Adipose tissue (tissue), 3 donors: ENCODE measurements at places on chromosomes 4 and X. TPM values are rescaled to one million over a fixed set of nuclear protein-coding genes. Genes with fewer than 3 reads are reported as not detected.

L1CAM gene
- 1.3 TPM for polyA plus RNA-seq

AREG gene
- polyA plus RNA-seq: 1.9 TPM

SPOCK3 gene
- polyA plus RNA-seq: 0.06 TPM

NUDT10 gene
- 0.46 TPM for polyA plus RNA-seq

RHOXF1 gene
- not detected for polyA plus RNA-seq

GJB1 gene
- polyA plus RNA-seq: 1.8 TPM

SLC6A14 gene
- polyA plus RNA-seq: 0.01 TPM

TEX13D gene
- not detected for polyA plus RNA-seq

P2RY8 gene
- 1.2 TPM for polyA plus RNA-seq

ZBED1 gene
- 16.5 TPM for polyA plus RNA-seq

GATA1 gene
- 0.07 TPM for polyA plus RNA-seq

RHOXF2B gene
- polyA plus RNA-seq: not detected

LONRF3 gene
- polyA plus RNA-seq: 6.8 TPM

SLC25A43 gene
- polyA plus RNA-seq: 20.4 TPM

CENPVL3 gene
- not detected for polyA plus RNA-seq

GC gene
- not detected for polyA plus RNA-seq

PLAC1 gene
- polyA plus RNA-seq: not detected

TBC1D19 gene
- 2.8 TPM for polyA plus RNA-seq

CYBB gene
- 2.8 TPM for polyA plus RNA-seq

MAGEA6 gene
- not detected for polyA plus RNA-seq

PLCXD1 gene
- polyA plus RNA-seq: 79.4 TPM

SULT1E1 gene
- 0.10 TPM for polyA plus RNA-seq

MAGEB10 gene
- polyA plus RNA-seq: not detected

GPRASP1 gene
- 2.6 TPM for polyA plus RNA-seq

TFDP3 gene
- polyA plus RNA-seq: not detected

ADGRG2 gene
- 1.4 TPM for polyA plus RNA-seq

NCAPG gene
- polyA plus RNA-seq: 0.10 TPM

TRIM75 gene
- polyA plus RNA-seq: not detected

SERPINA7 gene
- not detected for polyA plus RNA-seq

HOPX gene
- polyA plus RNA-seq: 4.5 TPM

ARMCX6 gene
- polyA plus RNA-seq: 35.8 TPM

HSFX4 gene
- not detected for polyA plus RNA-seq

NIPAL1 gene
- polyA plus RNA-seq: 0.58 TPM

NEUROG2 gene
- not detected for polyA plus RNA-seq

GABRE gene
- 134 TPM for polyA plus RNA-seq

ARAP2 gene
- polyA plus RNA-seq: 3.8 TPM

GSPT2 gene
- polyA plus RNA-seq: 4.3 TPM

ASB12 gene
- 0.05 TPM for polyA plus RNA-seq

CABS1 gene
- polyA plus RNA-seq: not detected

ERVMER34-1 gene
- 0.09 TPM for polyA plus RNA-seq

RRH gene
- 0.12 TPM for polyA plus RNA-seq
